ENCODE measurements at places on chromosomes 13 and 19. TPM values are rescaled to one million over a fixed set of nuclear protein-coding genes. Genes with fewer than 3 reads are reported as not detected.

Gene C19orf67
- 0.27 TPM for total RNA-seq

Gene ATP4A
- not detected for total RNA-seq

Gene FXYD3
- total RNA-seq: 1,086 TPM

Gene CEACAM19
- total RNA-seq: 6.9 TPM

Gene TUBB4A
- 0.82 TPM for total RNA-seq

Gene SLC6A16
- total RNA-seq: 3.7 TPM

Gene NCR1
- total RNA-seq: 0.98 TPM

Gene LGALS4
- 2,367 TPM for total RNA-seq

Gene TPGS1
- total RNA-seq: 16.0 TPM

Gene XRCC1
- total RNA-seq: 33.4 TPM

Gene COX7A1
- 11.3 TPM for total RNA-seq

Gene MYDGF
- total RNA-seq: 54.8 TPM

Gene ZFP36
- total RNA-seq: 235 TPM

Gene CEACAM1
- 591 TPM for total RNA-seq
